Renal pelvis (tissue), 12 donors: ENCODE measurements at places on chromosomes 3 and 15.
A peak's percentile ranks its signal among the peaks of the same experiment; 100 is the strongest.

DNA sequence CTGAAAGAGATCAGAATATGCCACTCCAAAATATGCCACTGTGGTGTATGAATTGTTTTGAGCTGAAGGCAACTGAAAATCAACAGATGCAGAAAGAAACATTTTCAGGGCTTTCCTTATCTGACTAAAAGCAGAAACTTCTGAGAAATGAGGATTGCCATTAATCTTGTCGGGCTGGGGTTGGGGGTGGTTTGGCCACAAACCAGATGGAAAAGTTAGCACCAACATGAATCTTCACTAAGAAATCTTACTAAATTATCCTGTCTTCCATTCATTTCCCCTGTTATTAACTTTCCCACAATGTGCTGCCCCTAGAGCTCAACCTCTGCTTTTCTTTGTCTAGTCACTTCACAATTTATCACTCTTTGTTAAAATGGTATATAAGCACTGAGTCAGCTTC is 229.9 kb upstream of the GADL1 start:
- DNase-seq, result no peak

DNA sequence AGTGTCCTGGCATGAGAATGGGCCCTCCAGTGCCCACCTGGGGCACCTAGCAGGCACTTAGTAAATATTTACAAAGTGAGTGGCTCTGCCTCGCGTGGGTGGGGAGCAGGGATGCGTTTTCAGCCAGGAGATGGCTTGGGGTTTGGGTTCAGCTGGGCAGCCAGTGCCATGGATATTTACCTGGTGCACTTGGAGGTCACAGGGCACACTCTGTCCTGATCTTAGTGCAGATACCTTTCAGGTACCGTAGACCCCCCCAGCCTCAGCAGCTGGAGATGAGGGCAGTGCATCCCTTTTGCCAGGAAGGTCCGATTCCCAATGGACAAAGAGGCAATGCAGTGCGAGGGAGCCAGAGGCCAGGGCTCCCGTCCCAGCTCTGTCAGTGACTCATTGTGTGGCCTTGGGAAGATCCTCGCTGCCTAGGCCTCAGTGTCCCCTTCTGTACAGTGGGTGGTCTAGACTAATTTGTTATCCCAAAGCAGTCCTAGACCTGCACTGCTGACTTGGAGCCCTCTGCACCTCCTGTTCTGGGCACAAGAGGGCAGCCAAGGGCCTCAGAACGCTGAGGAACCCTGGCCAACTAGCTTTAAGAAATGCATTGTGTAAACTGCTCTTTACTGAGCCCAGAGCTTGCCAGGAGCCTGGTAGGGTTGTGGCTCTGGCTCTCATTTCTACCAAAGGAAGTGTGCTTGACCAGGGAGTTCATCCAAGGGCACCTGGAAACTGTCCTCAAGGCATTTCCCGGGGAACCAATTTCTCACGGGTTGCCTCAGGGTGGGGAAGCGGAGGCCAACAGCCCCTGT is 16.0 kb downstream of the HDAC11 start:
- peak; percentile 67 for DNase-seq

- DNase-seq, result peak; percentile 52
These were observed 308.4 kb downstream of the PDCD6IP start for GRCh38 chr3:34106879-34107278.

GRCh38 chr15:53694476-53694874 is 65.0 kb downstream of the WDR72 start:
- DNase-seq, result no peak

- DNase-seq, result peak; percentile 26
These were observed 984 bp upstream of the SMARCC1 start for GRCh38 chr3:47782446-47783308.

DNA sequence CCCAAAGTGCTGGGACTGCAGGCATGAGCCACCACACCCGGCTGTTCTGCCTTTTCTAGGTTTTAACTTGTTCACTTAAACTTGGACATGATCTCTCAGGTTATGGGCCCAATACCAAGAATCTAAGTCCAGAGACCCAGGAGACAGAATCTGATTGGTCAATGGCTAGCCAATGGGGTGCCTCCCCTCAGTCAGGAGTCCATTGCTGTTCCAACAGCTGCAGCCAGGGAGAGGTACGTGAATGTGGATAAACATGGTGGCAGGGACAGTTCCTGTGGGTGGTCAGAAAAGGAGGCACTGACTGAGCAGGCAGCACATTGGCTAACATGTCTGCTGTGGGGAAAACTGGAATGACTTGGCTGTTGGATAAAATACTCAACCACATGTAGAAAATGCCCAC is 140.3 kb downstream of the RPLP1 start:
- no peak for DNase-seq

DNA sequence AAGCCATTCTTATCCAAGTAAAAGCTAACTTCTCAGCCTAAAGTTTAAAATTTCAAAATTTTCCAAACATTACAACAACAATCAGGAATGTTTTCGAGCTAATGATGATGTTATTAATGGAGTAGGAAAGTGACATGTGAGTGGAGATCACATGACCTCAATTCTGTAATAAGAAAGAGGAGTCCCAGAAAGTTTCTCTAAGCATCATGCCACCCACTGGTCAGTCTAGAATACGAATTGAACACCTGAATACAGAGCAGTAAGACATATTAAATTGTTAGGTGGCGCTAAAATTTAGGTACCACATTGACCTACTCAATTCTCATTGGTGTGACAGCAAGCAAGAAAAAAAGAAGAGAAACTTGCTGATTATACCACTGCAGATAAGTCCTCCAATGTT is 163.9 kb downstream of the DCLK3 start:
- no peak for DNase-seq
